ENCODE measurements at places on chromosomes 7 and 10. TPM values are rescaled to one million over a fixed set of nuclear protein-coding genes. Genes with fewer than 3 reads are reported as not detected.

DNA sequence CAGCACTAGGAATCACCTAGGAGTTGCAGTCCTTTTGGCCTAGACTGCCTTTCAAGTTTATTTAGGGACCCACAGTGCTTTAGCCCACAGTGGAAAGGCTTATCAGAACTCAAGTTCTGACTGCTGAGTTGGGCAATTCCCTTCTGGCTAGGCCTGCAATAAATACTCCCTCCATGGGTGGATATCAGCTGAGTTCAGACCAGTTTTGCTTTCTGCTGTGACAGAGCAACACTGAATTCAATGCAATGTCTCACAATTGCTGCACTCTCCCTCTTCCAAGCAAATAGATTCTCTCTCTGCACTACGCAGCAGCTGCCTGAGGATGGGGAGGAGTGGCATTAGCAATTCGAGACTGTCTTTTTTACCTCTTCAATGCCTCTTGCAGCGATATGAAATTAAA lies 1153.3 kb downstream of the SORCS1 start:
- DNase-seq = no peak

GRCh38 chr10:121831777-121832176 lies 96.1 kb downstream of the ATE1 start:
- DNase-seq = no peak

GRCh38 chr10:132706701-132707100 lies 79.2 kb downstream of the NKX6-2 start:
- DNase-seq = no peak

GRCh38 chr7:142338633-142339501 lies 81.0 kb upstream of the PRSS58 start:
- DNase-seq = peak; percentile 25

DNA sequence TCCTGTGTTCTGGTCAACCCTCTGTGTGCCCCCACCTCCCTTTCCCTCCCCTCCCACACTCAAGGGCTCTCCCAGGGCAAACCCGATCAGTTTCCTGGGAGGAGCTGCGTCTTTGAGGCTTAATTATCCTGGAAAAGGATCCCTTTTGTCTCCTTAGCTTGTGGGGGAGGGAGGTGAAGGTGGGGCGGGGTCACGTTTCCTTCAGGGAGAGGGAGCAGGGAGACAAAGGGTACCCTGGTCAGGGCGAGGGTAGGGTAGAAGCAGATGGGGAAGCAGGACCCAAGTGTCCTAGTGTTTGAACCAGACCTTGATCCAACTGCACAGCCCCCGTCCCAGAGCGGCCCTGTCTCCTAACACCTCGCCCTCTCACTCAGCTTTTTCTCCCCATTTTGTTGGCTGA lies 90.1 kb downstream of the HIF1AN start:
- no peak for DNase-seq

- DNase-seq = no peak
Observed at GRCh38 chr10:11837372-11838161, 14.4 kb downstream of the PROSER2 start.

- DNase-seq = no peak
Observed at GRCh38 chr10:91012502-91012901, 91.6 kb upstream of the ANKRD1 start.

DNA sequence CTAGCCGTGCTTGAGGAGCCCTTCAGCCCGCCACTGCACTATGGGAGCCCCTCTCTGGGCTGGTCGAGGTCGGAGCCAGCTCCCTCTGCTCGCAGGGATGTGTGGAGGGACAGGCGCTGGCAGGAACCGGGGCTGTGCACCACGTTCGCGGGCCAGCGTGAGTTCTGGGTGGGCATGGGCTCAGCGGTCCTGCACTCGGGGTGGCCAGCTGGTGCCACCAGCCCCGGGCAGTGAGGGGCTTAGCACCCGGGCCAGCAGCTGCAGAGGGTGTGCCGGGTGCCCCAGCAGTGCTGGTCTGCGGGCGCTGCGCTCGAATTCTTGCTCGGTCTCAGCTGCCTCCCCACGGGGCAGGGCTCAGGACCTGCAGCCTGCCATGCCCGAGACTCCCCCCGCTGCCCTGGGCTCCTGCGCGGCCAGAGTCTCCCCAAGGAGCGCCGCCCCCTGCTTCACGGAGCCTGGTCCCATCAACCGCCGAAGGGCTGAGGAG lies 90.8 kb upstream of the NRG3 start:
- no peak for DNase-seq

- DNase-seq = no peak
Observed at GRCh38 chr7:151758622-151759540, 118.0 kb downstream of the PRKAG2 start.

- DNase-seq = peak; percentile 39
Observed at GRCh38 chr10:77974396-77975074, 48.0 kb upstream of the DLG5 start.

The PTF1A gene
- total RNA-seq = not detected

The TCTN3 gene
- 43.2 TPM for total RNA-seq

The ASB13 gene
- total RNA-seq = 10.3 TPM

The CH25H gene
- total RNA-seq = 0.06 TPM
